ENCODE measurements at places on chromosomes 5 and 9. TPM values are rescaled to one million over a fixed set of nuclear protein-coding genes. Genes with fewer than 3 reads are reported as not detected.
A peak's percentile ranks its signal among the peaks of the same experiment; 100 is the strongest.

Gene IL5
- total RNA-seq = not detected

Gene C5orf52
- total RNA-seq = not detected

DNA sequence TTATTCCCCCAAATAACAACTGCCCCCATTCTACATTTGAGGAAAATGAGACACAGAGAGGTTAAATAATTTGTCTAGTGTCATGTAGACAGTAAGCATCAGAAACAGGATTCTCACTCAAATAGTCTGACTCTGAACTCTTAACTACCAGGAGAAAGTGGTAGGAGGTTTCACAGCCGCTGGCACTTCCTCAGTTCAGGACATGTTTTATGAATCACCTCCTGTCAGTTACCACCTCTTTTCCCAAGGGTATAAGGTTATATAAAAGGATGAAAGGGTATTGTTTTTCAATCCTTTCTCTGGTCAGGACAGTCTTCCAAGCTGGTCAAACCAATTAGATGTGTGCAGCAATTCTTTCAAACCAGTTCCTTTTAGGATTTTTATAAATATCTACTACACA, 52.1 kb downstream of the TSSK1B start:
- no peak for DNase-seq

Gene SAXO1
- 0.42 TPM for total RNA-seq

Gene ANKRD55
- total RNA-seq = 0.71 TPM

- DNase-seq = no peak
Observed at GRCh38 chr5:151622367-151623088, 31.4 kb upstream of the FAT2 start.

GRCh38 chr5:16735101-16736060, 118.6 kb upstream of the RETREG1 start:
- DNase-seq = no peak

- DNase-seq = no peak
Observed at GRCh38 chr9:79868567-79869189, 296.9 kb downstream of the TLE4 start.

Gene TMEM171
- total RNA-seq = 0.31 TPM

GRCh38 chr5:1724822-1725602, 74.6 kb downstream of the MRPL36 start:
- DNase-seq = peak; percentile 49

Gene FBP2
- not detected for total RNA-seq

GRCh38 chr9:72306761-72307160, 58.2 kb downstream of the ZFAND5 start:
- no peak for DNase-seq

Gene GABRA1
- total RNA-seq = not detected

DNA sequence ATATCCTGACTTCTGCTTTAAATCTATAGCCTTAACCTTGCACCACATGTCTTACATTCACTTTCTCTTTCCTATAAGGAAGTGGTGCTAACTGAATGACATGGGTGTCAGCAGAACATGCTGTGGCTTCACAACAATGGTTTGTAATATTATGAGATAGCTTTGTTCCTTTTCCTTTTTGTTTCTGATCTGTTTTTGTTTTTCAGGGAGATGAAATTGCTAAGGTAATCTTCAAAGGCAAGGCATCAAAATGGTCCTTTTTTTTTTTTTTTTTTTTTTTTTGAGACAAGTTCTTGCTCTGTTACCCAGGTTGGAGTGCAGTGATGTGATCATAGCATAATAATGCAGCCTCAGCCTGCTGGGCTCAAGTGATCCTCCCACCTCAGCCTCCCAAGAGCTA, 53.6 kb upstream of the RANBP6 start:
- DNase-seq = no peak

GRCh38 chr5:135304352-135305221, 94.4 kb downstream of the MACROH2A1 start:
- no peak for DNase-seq

GRCh38 chr5:62306323-62306895, 403 bp downstream of the KIF2A start:
- no peak for DNase-seq

GRCh38 chr9:33850677-33851076, 33.7 kb downstream of the UBE2R2 start:
- DNase-seq = no peak

GRCh38 chr5:101969742-101970141, 326.3 kb downstream of the SLCO4C1 start:
- DNase-seq = no peak

Gene PCDHA13
- total RNA-seq = not detected

DNA sequence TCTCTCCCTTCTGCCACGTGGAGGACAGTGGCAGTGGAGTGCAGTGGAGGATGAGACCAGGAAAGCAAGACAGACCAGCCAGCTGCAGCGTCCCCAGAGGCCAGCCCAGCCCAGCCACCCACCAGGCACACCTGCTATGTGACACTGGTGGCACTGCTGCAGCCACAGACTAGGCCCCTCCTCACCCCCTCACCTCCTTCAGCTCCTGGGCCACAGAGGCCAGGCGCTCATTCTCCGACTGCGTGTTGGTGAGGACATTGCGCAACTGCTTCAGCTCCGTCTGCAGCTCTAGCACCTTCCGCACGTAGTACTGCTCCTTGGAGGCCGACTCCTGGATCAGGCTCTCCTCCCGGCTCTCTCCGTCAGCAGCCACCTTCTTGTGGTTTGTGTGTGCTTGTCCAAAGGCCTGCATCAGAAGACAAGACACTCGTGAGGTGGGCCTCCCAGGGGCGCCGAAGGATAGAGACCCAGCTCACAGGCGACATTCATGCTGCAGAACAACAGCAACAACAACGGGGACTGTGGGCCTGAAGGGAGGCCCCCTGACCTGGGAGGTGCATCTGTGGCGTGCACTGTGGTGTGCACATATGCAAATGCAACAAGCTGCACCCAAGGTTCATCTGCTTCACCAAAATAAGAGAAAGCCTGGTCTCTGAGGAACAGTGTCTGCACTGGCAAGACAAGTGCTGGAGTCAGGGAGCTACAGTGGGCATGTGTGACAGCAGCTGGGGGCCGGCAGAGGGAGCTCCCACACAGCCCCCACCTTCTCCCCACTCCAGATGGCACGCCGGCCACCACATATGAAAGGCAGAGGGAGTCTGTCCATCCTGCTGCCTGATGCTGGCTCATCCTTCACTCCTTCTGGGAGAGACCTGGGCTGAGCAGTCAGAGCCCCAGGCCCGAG, 35.5 kb downstream of the BICD2 start:
- DNase-seq = no peak

- DNase-seq = no peak
Observed at GRCh38 chr9:73022353-73022752, 69.5 kb upstream of the ALDH1A1 start.

GRCh38 chr5:82424211-82424610, 146.1 kb upstream of the RPS23 start:
- DNase-seq = no peak

GRCh38 chr5:15026944-15027343, 155.4 kb upstream of the ANKH start:
- DNase-seq = no peak

Gene GMCL2
- not detected for total RNA-seq

Data from activated naive CD8-positive, alpha-beta T cell treated with anti-CD3 and anti-CD28 coated beads, Interleukin-2, amount 10 ng/mL, durations not matched to agents 7 days and 5 days (primary cell).